ENCODE measurements at places on chromosomes 7 and 10.

GRCh38 chr10:98115031-98115787 is 19.2 kb upstream of the R3HCC1L start:
- DNase-seq = no peak

- no peak for DNase-seq
Measured at GRCh38 chr7:155741805-155742204, 70.5 kb downstream of the SHH start.

- DNase-seq = no peak
Measured at GRCh38 chr7:50954245-50954644, 171.5 kb upstream of the GRB10 start.

GRCh38 chr7:129607471-129608120 is 3.9 kb upstream of the NRF1 start:
- DNase-seq = no peak

DNA sequence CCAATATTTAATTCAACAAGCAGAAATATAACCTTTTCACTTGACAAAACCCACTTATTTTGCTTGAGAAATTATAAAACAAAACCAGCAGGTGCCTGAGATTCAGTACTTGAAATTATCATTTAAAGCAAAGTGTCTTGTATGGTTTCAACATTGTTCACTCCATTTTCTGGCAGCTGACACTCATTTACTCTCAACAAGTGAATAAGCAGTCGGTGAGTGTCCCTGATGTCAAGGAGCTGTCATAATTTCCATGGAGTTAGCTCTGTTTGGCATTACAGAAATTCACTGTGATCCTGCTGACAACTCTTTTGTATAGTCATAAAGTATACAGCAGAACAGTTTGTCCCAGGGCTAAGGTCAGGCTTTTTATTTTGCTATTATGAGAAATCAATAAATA is 490.0 kb downstream of the CNTNAP2 start:
- no peak for DNase-seq
